Fibroblast of skin of right quadriceps (primary cell): ENCODE measurements at places on chromosomes 5 and 9.

DNA sequence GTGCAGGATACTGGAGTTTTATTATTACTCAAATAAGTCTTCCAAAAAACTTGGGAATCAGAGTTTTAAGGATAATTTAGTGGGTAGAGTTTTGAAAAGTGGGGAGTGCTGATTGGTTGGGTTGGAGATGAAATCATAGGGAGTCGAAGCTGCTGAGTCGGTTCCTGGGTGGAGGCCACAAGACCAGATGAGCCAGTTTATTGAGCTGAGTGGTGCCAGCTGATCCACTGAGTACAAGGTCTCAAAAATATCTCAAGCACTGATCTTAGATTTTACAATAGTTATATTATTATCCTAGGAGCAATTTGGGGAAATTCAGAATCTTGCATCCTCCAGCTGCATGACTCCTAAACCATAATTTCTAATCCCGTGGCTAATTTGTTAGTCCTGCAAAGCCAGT, 804.9 kb upstream of the SEMA6A start:
- no peak for DNase-seq

DNA sequence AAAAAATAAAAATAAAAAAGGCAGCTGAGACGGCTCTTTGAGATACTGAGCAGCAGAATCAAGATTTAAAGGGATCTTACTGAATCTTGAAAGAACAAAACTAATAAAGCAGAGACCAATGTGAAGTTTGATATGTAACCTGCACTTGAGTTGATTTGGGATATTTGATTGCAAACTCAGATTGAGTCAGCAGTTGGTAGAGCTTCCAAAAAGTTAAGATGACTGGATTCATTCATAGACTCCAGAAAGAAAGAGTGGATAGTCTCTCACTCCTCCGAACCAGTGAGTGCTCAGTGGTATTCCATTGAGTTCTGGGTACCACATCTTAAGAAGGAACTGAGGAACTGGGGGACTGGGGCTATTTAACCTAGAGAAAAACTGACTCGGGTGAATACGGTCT, 52.7 kb upstream of the TESK1 start:
- no peak for DNase-seq

GRCh38 chr9:79735023-79735779, 163.4 kb downstream of the TLE4 start:
- no peak for DNase-seq

- DNase-seq, result no peak
Observed at GRCh38 chr5:139842321-139842720, 46.7 kb downstream of the PSD2 start.

- DNase-seq, result no peak
Observed at GRCh38 chr5:175469916-175470315, 8.4 kb upstream of the SFXN1 start.

DNA sequence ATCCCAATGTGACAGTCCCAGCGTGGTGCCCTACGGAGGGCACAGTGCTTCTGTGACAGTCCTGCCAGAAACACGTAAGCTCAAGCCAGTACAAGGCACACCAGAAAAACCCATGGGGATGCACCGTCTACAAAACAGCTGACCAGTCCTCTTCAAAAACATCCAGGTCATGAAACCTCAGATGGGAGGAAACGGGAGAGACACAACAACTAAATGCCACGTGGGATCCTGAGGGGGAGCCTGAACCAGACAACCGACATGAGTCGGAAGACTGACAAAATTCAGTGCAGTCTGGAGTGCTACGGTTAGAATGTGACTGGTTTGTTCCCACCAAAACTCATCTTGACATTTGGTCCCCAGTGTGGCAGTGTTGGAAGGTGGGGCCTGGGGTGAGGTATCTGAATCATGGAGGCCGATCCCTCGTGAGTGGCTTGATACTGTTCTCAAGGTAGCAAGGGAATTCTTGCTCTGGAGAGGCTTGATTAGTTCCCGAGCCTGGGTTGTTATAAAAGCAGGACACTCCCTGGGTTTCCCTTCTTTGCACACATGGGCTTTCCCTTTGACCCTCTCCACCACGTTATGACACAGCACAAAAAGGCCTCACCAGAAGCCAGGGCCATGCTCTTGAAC, 55.4 kb downstream of the ADAMTS2 start:
- DNase-seq, result no peak
